ENCODE measurements at places on chromosomes 6 and 20. TPM values are rescaled to one million over a fixed set of nuclear protein-coding genes. Genes with fewer than 3 reads are reported as not detected.

DNA sequence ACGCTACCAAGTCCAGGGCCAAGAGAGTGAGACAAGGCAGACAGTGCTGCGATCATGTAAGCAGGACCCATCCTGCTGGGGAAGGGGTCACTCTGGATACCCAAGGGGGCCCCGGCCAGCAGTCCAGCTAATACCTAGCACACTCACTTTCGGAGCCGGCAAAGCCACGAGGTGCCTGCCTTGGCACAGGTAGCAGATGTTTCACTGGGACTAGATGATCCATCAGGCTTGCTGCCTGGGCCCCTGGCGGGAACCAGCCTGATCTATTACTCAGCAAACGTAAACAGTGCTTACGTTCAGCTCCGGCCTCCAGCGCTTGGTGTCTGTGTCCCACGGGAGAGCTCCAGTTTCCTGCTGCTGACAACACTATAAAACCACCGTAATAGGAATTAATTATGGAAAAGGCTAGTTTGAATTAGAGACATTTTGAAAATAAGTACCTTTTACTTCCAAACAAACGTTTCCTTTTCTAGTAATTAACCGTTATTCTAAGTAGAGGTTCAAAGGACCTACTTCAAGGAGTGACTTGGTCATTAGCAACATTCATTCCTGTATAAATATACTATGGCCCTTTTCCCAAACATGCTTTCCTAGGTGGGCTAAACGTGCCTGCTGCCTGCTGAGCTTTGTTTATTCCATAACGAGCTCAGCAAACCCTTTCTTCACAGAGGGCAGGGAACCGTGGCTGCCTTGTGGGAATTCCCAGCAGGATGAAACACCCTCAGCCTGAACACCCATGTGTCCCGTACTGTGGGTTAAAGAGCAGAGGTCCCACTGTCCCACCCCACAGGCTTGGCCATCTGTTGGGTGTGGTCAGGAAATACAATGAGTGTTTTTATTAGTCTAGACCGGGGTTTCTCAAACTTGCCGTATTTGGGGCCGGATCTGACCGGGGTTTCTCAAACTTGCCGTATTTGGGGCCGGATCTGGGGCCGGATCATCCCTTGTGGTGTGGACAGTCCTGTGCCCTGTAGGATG lies 18.4 kb downstream of the SLC22A23 start:
- H3K4me3 ChIP-seq = no peak overlapping the region
- peaks cover 18% of the 10 kb centered on the region for H3K27me3 ChIP-seq
- H3K36me3 ChIP-seq = no peaks in the 10 kb centered on the region
- peak overlapping the region; percentile 4 for H3K27ac ChIP-seq

The ZC2HC1B gene
- not detected for polyA plus RNA-seq

DNA sequence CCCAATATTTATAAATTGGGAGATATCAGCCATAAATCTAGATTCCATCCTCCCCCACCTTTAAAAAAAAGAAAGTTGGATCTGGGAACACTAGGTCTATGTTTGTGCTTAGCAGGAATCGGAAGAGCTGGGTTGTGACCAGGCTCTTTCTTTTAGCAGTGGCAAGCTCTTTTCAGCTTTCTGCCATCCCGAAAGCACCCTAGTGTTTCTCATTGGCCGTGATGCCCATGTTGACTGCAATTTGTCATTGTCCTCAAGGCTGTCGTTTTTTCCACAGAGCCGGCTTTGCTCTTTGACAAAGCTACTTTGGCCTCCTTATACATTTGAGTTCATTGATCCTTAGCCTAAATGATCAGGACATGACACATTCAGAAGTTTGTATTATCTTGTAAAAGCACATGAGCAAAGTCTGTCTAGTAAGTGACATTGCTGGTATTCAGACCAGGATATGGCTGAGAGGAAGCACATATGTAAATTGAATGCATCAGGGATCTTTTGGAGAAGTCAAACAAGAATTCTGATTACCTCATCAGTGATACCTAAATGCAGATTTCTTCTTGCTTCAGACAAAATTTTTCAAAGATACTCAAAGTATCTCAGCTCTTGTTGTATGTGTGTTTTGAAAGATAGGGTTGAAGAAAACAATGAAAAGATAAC lies 50.1 kb downstream of the CARMIL1 start:
- DNase-seq = no peak
- peaks cover 6% of the 10 kb centered on the region for H3K4me1 ChIP-seq
- no peaks in the 10 kb centered on the region for H3K27me3 ChIP-seq
- H3K36me3 ChIP-seq = no peaks in the 10 kb centered on the region
- no peak overlapping the region for H3K27ac ChIP-seq

DNA sequence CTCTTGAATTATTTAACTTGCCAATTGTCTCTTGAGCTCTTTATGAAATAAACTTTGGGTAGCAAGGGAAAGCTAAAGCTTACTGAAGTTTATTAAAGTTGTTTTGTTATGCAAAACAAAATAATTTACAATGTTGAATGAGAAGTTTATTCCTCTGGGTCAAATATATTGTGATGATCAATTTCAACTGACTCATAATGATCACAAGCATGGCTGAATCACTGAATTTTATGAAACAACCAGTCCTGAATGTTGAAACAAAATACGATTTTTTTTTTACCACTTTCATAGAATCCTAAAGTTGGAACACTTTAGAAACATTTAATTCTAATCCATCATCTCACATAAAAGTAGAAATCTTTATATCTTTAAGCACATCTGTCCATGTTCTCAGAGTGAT lies 110.3 kb downstream of the RWDD2A start:
- no peak overlapping the region for H3K27ac ChIP-seq
- no peaks in the 10 kb centered on the region for H3K36me3 ChIP-seq
- no peak overlapping the region for H3K4me3 ChIP-seq
- H3K27me3 ChIP-seq = no peaks in the 10 kb centered on the region
- peaks cover 3% of the 10 kb centered on the region for H3K4me1 ChIP-seq

GRCh38 chr6:408599-409102 lies 17.1 kb downstream of the IRF4 start:
- H3K4me3 ChIP-seq = no peak overlapping the region
- no peaks in the 10 kb centered on the region for H3K36me3 ChIP-seq
- no peak overlapping the region for H3K27ac ChIP-seq

DNA sequence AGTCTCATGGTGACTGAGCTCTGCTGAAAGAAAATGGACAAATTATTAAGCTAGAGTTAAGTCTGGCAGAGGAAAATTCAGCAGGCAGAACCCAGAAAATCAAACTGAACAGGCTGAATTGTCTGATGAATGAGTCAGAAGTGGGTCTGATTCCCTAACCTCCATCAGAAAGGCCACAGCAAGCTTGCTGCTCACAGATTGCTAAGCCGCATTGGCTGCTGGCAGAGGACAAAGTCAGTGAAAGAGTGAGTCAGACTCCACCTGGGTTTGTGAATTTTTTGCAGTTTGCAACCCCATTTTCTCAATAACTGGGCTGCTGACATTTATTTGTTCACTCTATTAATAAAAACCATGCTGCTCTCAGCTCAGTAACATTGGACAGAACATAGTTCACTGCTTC lies 191.3 kb downstream of the EPM2A start:
- H3K27ac ChIP-seq = no peak overlapping the region
- peak; percentile 84 for DNase-seq
- no peak overlapping the region for H3K4me3 ChIP-seq
- no peaks in the 10 kb centered on the region for H3K27me3 ChIP-seq
- no peaks in the 10 kb centered on the region for H3K36me3 ChIP-seq

The ARFGEF3 gene
- polyA plus RNA-seq = 0.01 TPM

DNA sequence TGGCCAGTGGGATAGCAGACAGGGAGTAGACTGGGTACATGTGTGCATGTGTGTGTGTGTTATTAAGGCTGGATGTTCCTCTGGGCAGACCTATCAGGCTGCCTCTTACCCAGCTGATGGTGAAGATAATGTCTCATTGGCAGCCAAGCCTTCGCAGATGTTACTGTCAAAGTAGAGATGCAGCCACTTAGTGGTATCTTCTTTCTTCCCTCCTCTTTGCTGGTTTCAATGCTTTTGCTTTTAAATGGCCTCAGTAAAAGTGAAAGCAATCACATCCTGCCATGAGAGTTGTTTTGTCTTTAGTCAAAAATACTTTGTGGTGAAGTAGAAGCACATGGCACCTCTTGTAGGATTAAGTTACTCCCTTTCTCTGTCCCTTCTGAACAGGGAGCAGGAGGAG lies 57.5 kb downstream of the SNRNP48 start:
- peaks cover 3% of the 10 kb centered on the region for H3K4me1 ChIP-seq
- no peaks in the 10 kb centered on the region for H3K36me3 ChIP-seq
- H3K27me3 ChIP-seq = no peaks in the 10 kb centered on the region
- H3K27ac ChIP-seq = no peak overlapping the region
- no peak overlapping the region for H3K4me3 ChIP-seq

DNA sequence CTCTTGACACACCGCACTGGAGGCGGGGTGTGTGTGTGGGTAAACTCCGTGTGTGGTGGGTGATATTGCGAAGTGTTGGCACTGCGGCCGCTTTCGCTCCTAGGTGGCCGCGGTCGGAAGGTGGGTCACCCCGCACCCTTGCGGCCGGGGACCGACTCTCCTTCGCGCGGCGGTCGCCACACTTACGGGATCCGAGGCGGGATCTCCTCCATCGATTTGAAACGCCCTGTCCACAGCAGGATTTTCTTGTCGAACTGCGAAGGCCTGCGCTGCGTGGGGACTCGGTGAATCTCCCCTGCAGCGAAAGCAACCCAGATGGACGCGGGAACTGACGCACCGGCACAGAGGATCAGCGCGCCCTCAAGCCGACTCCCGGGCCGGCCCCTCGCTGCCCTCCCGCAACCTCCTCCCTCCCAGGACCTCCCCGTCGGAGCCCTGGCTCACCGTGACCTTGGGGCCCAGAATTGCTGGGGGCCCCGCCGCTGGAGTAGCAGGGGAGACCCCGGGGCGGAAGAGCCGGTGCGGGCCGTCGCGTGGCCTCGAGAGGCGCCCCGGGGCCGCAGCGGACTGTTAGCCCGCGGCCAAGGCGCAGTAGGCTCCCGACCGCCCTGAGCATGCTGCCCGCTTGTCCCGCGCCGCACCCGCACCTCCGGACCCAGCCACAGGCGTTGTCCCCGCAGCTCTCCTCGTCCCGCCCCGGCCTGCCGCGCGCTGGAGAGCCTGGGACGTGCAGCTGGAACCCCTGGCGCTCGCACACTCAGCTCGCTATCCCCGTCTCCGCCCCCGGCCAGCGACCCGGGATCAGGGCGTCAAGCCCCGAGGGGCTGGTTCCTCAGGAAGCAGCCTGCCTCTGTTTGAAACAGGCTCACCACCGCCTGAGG lies at the start of gene FAM162B:
Gene FAM162B, minus strand, starts transcription at position 759 of the 881 bp plus-strand sequence. Its CDS starts 143 bp downstream, at position 616.
- H3K4me3 ChIP-seq = peak within 1 kb of the TSS; percentile 47
- H3K36me3 ChIP-seq = no peaks in the 10 kb centered on the region
- H3K4me1 ChIP-seq = no peaks in the 10 kb centered on the region

DNA sequence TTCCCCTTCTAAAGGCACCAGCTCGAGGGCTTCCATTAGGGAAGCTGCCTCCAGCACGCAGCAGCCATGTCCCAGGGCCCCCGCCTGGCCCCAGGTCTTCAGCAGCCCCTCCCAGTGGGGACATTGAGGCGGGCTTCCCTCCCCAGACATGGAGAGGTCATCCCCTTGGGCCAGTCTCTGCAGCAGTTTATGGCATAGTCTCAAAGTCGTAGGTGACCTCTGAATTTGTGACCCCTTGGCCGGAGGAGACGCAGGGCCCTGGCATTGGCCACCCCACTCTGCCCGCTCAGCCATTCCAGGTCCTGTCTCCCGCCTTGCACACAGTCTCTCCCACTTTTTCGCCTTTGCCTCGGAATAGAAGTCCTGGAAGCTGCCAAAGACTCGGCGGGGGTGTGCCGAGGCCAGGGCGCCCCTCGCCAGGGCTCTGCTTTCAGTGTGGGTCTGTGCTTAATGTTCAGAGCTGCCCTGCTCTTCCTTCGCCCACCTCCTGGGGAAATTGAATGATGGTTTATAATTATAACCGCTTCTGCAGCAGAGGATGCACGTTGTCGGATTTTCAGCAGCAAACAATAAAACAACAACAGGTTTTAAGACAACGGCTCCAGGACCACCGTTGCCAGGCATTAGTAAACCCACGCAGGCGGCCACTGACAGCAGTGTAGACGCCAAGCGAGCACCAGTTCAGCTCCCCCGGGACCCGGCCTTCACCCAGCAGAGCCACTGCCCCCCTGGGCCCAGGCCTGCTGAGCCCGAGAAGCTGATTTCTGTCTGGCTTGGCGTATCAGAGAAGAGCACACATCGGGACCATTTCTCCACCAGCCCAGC lies 187.0 kb downstream of the TAF4 start:
- no peak for DNase-seq
- H3K27ac ChIP-seq = no peak overlapping the region
- no peak overlapping the region for H3K4me3 ChIP-seq

The DBNDD2 gene
- 9.3 TPM for polyA plus RNA-seq

The PSMB1 gene
- polyA plus RNA-seq = 471 TPM

The DEFB128 gene
- not detected for polyA plus RNA-seq

- no peaks in the 10 kb centered on the region for H3K27me3 ChIP-seq
- H3K36me3 ChIP-seq = no peaks in the 10 kb centered on the region
- no peak overlapping the region for H3K27ac ChIP-seq
- no peak for DNase-seq
- H3K4me3 ChIP-seq = no peak overlapping the region
Measured at GRCh38 chr6:119547024-119547423, 197.5 kb upstream of the MAN1A1 start.

The MUCL3 gene
- polyA plus RNA-seq = not detected

The SIRPG gene
- polyA plus RNA-seq = not detected

The PPIL4 gene
- polyA plus RNA-seq = 7.7 TPM

DNA sequence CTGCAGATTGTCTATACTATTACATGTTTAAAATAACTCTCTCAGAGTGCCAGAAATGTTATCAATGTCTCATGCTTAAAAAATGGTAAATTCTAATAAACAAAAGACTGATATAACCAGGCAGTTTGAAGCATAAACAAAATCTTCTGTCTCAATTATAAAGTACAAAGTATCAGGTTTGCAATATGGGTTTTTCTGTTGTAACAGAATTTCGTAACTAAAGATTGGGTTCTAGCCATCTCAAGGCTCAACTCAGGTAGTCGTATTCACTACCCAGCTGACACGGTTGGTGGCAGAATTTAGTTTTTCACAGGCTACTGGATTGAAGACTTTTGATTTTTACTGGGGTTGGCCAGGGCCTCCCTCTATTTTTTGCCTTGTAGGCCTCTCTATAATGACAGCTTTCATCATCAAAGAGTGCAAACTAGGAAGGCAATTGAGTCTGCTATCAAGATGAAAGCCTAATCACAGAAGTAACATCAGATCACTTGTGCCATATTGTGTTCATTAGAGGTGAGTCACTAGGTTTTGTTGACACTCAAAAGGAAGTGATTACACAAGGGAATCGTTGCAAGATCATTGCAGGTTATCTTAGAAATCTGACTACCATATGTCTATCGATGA lies 3.6 kb downstream of the CYP39A1 start:
- H3K4me1 ChIP-seq = no peaks in the 10 kb centered on the region
- DNase-seq = no peak
- H3K4me3 ChIP-seq = no peak overlapping the region
- no peak overlapping the region for H3K27ac ChIP-seq
- no peaks in the 10 kb centered on the region for H3K27me3 ChIP-seq

GRCh38 chr6:135209803-135210202 lies 28.7 kb downstream of the MYB start:
- H3K4me3 ChIP-seq = no peak overlapping the region
- peaks cover 2% of the 10 kb centered on the region for H3K4me1 ChIP-seq
- no peaks in the 10 kb centered on the region for H3K27me3 ChIP-seq
- H3K27ac ChIP-seq = no peak overlapping the region
- no peaks in the 10 kb centered on the region for H3K36me3 ChIP-seq
- no peak for DNase-seq

The PCNA gene
- polyA plus RNA-seq = 185 TPM

Measured in IMR-90 (cell line).